Spinal cord (tissue), 10 donors: ENCODE measurements at places on chromosomes 13 and 19.

DNA sequence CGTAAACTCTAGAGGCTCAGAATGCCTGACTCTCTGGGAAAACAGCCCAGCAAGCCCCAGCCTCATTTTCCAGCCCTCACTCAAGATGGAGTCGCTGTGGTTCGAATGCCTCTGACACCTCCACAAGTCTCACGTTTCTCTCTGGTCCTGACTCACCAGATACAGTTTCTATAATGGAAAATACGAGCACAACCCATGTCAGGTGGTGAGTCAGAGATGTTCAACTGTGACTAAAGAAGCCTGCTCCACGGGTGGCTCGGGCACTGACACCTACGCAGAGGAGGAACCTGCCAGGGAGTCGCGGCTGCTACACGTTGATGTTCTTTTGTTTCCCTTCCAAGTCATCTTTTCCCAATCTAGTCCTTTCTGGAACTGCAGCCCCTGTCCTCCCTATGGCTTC, 87.1 kb upstream of the STK24 start:
- no peak for DNase-seq

GRCh38 chr19:13214036-13214730, 64.0 kb downstream of the IER2 start:
- DNase-seq: no peak

DNA sequence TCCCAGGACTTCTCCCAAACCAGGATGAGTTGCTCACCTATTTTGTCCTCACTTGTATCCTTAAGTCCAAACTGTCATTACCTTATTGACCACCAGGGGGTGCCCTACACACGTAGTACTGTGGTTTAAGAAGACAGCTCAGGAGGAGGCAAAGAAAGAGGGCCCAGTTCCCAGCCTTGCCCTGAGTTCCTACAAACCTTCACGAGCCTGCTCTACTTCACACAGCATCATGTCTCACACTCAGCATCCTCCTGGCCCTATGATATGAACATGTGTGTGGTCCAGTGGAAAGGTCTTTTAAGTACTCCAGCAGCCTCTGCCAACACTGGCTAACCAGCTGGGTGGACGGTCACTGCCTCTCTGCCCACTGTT, 8.1 kb upstream of the ZNF784 start:
- peak; percentile 97 for DNase-seq

DNA sequence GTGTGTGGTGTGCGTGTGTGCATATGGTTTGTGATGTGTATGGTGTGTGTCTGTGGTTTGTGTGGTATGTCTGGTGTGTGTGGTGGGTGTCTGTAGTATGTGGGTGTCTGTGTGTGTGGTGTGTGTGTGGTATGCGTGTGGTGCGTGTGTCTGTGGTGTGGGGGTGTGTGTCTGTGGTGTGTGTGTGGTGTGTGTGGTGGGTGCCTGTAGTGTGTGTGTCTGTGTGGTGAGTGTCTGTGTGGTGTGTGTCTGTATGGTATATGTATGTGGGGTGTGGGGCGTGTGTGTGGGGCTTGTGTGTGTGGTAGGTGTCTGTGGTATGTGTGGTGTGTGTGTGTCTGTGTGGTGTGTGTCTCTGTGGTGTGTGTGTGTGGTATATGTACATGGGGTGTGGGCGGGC, 300.7 kb downstream of the TEX29 start:
- no peak for DNase-seq

DNA sequence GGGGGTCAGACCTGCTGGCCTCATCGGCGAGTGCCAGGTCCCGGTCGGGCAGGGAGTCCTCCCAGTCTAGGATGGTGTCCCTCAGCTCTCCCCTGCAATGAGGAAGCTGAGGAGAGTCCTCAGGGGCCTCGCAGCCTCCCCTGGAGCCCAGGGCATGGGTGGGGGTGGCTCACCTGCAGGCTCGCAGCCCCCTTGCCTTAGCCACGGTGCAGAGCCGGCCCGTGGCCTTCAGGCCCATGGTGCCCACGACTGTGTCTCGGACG, 6.8 kb downstream of the SIRT6 start:
- no peak for DNase-seq

- no peak for DNase-seq
Measured at GRCh38 chr13:21149568-21149967, 26.8 kb downstream of the SKA3 start.

DNA sequence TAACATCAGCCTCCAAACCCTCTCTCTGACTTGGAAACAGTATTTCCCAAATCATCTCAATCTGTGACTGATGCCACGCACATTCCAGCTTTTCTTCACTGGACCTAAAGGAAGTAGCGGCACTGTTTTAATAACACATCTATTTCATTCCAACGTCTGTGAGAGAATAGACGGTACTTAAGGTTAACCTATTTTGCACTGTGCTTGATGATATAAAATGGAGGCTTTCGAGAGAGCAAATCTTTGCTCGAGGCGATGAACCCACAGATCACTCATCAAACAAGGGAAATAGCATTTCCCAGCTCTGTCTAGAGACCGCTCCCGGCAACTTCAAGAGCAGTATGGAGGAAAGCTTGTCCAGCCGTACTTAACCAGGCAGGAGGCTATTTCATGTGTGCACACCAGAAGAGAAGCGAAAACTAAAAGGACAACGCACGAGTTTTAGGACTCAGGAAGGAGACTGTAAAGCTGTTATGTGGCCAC, 2.9 kb downstream of the UBL3 start:
- DNase-seq: peak; percentile 43

- DNase-seq: no peak
Measured at GRCh38 chr13:112769615-112770014, 79.8 kb downstream of the ATP11A start.

DNA sequence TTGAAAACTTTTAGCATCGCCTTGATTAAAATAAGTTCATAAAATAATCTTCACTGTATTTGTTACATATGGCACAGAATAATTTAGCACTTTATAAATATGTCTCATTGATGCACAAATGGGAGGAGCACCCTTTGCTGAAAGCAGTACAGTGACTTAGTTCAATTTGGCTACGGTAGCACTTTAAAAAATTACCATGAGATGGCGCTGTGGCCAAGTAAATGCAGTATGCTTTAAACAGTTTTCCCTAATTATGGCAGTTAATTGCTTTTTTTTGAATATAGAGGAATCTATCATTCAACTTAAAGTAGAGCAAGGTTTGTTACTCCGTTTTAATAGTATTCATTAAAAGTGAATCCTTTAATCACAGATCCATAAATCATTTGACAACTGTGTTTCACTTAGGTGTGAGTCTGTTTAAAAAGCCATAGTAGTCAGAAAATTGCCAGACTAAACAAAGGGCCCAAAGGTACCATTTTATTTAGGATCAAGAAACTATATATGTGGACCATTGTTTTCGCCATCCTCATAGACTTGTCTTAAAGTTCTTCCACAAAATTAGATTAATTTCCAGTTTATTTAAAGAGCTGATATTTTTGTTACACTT, 34.7 kb upstream of the ESD start:
- peak; percentile 68 for DNase-seq

GRCh38 chr13:99797691-99798090, 173.9 kb downstream of the ZIC5 start:
- no peak for DNase-seq

DNA sequence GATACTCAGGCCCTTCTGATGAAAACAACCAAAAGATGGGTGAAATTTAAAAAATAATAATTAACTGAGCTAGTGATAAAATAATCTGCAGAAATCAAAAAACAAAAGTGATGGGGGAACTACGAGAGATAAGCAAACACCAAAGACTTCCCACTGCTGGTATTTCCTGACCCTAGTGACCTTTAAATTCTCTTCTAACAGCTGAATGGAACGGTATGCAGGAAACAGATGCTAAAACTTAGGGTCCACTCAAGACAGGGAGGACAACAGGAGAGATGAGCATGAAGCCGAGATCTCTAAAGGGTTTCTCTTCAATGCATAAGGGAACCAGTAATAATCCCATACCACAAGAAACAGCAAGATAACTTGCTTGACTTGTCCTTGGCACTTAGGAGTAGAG, 50.8 kb downstream of the USP12 start:
- DNase-seq: no peak

GRCh38 chr13:26965952-26966700, 205.5 kb downstream of the USP12 start:
- no peak for DNase-seq

- no peak for DNase-seq
Measured at GRCh38 chr13:20232556-20233277, 598 bp upstream of the GJB6 start.

GRCh38 chr19:1844513-1845124, 3.7 kb downstream of the REXO1 start:
- DNase-seq: no peak

GRCh38 chr13:98997738-98998641, 20.1 kb upstream of the DOCK9 start:
- no peak for DNase-seq

- no peak for DNase-seq
Measured at GRCh38 chr13:43391036-43391435, 367.6 kb downstream of the DNAJC15 start.

- DNase-seq: no peak
Measured at GRCh38 chr13:21556051-21556450, 47.9 kb downstream of the MICU2 start.

DNA sequence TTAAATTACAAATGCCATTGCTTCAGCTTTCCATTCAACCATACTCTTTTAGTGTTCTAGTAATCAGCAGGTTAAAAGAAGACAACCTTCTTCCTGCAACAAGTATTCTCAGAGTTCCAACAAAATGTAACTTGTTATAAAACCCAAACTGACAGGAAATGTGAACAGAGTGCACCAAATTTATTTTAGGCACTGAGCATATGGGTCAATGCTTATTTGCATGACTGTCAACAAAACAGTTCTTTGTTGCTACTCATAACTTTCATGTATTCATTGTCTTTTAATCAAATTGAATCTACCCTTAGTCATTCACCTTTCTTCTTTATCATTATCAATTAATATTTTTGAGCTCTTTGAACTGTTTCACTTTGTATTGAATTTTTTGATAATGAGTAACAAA, 554.1 kb downstream of the DACH1 start:
- DNase-seq: no peak

GRCh38 chr13:79966493-79966895, 374.4 kb downstream of the SPRY2 start:
- no peak for DNase-seq

DNA sequence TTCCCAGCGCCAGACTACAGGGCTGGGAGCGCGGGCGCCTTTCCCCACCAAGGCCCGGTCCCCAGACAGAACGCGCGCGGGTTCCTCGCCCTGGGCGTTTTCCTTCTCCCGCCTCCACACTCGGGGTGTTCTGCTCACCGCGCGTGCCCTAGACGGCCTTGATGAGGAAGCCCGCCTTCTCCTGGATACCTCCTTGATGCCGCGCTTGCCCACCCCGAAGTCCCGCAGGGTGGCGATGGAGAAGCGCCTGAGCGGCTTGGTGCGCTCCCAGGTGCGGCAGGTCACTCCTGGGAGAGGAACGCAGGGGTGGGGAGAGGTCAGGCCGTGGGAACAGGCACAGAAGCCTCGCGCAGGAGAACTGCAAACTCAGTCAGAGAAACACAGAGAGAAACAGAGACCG, 34.8 kb downstream of the CYP2B6 start:
- no peak for DNase-seq

GRCh38 chr19:36972571-36972970, 56.4 kb downstream of the ZNF568 start:
- peak; percentile 1 for DNase-seq

- DNase-seq: no peak
Measured at GRCh38 chr13:22106058-22106457, 435.2 kb downstream of the FGF9 start.

GRCh38 chr13:85266771-85267170, 532.4 kb downstream of the SLITRK6 start:
- DNase-seq: no peak

DNA sequence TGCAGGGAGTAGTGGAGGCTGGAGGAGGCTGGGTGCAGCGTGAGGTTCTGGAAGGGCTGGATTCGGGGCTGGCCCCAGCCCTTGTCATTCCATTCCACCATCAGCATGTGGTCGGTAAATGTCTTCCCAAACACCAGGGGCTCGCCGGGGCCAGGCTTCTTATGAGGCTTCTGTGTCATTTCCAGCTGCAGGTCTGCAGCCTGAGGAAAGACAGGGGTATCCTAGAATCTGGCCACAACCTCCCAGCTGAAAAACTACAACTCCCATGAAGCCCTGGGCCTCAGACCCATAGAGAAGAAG, 4.4 kb downstream of the BCAT2 start:
- DNase-seq: peak; percentile 61

GRCh38 chr13:24264976-24265375, 44.4 kb upstream of the C1QTNF9 start:
- DNase-seq: no peak

- DNase-seq: peak; percentile 61
Measured at GRCh38 chr13:100529666-100530377, 58.8 kb downstream of the GGACT start.

GRCh38 chr13:112854321-112854720, 114.7 kb upstream of the MCF2L start:
- no peak for DNase-seq

DNA sequence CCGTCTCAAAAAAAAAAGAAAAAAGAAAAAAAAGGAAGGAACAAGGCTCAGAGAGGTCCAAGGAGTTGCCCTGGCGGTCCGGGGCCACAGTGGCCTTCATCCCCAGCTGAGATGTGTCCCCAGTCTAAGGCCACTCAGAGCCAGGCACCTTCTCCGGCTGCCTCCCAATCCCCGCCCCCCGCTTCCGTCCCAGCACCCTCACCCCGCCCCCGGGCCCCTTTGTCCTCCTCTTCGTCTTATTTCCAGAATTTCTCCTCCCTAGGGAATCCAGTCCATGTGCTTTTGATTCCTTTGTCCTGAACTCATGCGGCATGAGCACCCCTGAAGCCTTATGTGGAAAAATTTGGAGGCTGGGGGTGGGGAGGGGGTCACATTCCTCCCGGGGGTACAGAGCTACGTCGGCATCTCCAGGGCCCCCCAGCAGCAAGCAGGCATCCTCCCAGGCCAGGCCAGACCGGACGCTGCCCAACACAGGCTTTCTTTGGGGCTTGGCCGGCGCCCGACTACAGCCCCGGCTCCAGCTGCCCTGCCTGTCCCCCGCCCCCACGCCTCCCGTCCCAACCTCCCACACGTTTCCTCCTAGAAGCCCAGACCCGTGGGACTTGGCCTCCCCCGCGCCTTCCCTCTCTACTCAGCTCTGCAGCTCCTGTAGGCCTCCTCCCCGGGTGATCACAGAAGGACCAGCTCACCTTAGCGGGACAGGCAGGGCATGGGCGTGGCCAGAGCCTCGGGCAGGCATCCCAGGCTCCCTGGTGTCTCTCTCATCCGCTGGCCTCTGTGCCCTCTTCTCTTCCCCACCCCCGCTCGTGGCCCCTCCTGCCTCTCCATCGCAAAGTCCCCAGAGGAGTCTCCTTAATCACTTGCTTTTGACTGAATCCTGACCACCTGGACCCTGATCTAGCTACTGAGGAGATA, 17.8 kb upstream of the ADGRE5 start:
- no peak for DNase-seq

- no peak for DNase-seq
Measured at GRCh38 chr13:49446473-49446872, 2.4 kb downstream of the SETDB2 start.

- no peak for DNase-seq
Measured at GRCh38 chr19:11166281-11167142, 10.9 kb upstream of the SPC24 start.

GRCh38 chr19:55082020-55082851, 6.6 kb downstream of the EPS8L1 start:
- no peak for DNase-seq
